Kidney epithelial cell (primary cell): ENCODE measurements at places on chromosomes 12 and 14.

- no peak for DNase-seq
Measured at GRCh38 chr14:22735096-22735495, 31.4 kb upstream of the OXA1L start.

GRCh38 chr12:13801543-13801942, 179.9 kb downstream of the GRIN2B start:
- DNase-seq: no peak

GRCh38 chr12:29706311-29706710, 77.4 kb downstream of the TMTC1 start:
- DNase-seq: no peak

DNA sequence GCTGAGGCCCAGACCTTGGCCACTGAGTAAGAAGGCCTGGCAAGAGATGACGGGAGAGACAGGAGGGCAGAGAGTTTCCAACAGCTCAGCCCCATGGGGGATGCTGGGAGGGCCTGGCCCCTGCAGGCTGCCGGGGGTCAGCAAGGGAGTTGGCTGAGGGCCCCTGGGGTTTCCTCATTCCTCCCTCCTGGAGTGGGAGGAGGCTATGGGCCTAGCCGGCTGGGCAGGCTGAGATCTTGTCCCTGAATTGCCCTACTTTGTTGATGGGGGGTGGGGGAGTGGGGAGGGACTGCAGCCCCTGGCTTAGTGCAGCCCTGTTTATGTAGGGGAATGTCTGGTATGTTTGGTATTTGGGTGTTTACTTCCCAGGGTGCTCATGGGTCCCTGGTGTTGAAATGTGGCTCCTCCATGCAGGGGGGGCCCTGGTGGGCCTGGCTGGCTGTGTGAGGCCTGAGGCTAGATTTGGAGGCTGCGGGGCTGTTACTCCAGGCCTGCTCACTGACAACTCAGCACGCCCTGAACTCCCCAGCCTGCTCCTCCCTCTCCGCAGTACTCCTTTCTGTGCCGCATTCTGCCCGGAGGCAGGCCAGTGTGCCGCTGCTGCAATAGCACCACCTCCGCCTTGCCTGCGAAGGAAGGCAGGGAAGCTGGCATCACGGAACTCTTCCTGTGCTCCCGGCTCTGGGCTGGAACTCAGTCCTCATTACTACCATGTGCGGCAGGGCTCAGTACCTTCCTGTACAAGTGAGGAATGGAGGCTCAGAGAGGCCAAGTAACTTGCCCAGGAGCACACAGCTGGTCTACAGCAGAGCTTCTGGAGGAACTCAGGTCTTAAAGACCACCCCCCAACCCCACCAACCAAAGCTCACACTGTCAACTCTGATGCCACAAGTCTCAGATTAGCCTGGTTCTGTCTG, 25.3 kb downstream of the JDP2 start:
- peak; percentile 53 for DNase-seq

- DNase-seq: no peak
Measured at GRCh38 chr12:100574187-100575074, 947 bp downstream of the GAS2L3 start.

DNA sequence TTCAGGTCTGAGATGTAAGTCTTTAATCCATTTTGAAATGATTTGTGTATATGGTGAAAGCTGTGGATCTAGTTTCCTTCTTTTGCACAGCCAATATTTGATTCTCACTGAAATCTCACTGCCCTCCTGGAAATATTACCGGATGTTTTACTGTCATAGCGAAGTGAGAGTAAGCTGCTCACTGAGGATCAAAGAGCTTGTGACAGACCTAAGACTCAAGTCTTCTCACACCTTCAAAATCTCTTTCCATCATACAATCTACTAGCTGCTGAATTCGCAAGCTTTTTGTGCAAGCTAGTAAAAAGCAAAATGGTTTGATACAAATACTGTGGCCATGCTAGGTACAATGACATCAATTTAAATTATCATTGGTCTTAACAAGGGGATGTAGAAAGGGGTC, 3.9 kb downstream of the LRRK2 start:
- DNase-seq: no peak

DNA sequence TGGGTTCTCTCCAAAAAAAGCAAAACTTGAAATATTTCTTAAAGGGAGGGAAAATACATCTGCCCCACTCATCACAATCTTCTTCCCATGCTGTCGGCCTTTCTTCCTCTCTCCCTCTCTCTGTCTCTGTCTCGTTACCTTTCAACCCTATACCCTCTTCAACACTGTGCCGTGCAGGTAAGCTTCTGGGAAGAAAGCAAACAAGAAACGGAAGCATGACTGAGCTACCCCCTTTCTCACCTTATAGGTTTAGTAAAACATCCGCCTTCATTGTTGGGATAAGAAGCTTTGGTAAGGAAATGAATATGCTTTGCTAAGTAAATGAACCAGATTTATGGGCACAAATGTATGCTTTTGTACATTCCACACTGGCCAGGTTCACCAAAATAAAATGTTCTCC, 63.0 kb downstream of the TMEM30B start:
- no peak for DNase-seq

DNA sequence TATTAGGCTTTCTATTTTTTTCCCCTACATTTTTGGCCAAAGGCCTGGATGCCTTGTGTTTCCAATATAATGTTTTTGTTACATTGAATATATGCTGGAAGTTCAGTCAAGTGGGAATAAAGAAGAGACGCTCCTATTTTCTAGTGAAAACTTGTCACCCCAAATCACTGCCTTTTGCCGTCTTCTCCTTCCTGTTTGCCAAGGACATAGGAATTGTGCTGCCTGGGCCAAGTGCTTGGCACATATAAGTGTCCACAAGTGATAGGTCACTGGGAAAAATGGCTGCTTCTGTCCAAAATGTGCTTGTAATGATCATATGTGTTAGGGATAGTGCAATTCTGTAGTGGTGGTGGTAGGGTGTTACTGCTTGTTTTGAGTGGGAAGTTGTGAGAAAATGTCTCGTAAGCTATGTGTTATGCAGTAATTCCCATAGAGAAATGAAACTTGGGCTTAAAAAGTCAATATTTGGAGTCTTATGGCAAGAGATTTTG, 11.6 kb upstream of the KCNJ8 start:
- no peak for DNase-seq

DNA sequence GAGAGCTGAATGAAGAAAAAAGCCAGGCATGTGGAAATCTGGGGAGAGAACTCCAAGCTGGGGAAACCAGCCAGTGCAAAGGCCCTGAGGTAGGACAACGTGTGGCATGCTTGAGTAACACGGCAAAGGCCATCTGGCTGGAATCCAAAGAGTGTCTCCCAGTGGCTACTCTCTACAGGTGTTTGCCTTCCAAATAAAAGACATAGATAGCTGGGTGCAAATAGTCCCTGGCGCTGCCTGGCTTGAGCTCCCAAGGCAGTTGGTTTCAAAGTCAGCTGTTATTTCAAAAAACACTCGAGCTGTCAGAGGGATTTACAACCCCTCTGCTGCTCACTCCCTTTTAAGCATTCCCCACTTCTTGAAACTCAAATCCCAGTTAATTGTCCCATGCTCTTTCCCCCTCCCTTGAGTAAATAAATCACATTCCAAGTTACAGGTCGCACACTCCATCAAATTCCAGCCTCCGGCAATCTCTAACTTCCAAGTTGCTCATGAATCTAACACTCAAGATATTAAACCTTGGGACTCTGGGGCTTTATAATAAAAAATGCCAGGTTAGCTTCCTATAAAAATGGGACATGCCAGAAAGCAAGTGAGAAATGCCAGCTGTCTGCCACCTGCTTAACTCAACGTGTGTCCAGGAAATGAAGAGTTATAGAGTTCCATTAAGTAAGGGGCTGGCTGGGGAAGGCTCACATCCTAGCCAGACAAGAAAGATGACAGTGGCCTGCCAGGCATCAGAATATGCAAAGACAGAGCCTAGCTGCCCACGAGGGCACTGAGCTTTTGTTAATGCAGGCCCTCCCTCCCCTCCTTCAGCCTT, 133.6 kb upstream of the NOS1 start:
- DNase-seq: no peak

DNA sequence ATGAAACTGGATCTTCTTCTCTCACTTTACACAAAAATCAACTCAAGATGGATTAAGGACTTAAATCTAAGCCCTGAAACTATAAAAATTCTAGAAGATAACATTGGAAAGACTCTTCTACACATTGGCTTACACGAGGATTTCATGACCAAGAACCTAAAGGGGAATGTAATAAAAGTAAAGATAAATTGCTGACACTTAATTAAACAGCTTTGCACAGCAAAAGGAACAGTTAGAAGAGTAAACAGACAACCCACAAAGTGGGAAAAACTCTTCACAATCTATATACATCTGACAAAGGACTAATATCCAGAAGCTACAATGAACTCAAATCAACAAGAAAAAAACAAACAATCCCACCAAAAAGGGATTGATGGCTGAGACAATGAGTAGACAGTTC, 74.4 kb downstream of the BLTP3B start:
- no peak for DNase-seq

DNA sequence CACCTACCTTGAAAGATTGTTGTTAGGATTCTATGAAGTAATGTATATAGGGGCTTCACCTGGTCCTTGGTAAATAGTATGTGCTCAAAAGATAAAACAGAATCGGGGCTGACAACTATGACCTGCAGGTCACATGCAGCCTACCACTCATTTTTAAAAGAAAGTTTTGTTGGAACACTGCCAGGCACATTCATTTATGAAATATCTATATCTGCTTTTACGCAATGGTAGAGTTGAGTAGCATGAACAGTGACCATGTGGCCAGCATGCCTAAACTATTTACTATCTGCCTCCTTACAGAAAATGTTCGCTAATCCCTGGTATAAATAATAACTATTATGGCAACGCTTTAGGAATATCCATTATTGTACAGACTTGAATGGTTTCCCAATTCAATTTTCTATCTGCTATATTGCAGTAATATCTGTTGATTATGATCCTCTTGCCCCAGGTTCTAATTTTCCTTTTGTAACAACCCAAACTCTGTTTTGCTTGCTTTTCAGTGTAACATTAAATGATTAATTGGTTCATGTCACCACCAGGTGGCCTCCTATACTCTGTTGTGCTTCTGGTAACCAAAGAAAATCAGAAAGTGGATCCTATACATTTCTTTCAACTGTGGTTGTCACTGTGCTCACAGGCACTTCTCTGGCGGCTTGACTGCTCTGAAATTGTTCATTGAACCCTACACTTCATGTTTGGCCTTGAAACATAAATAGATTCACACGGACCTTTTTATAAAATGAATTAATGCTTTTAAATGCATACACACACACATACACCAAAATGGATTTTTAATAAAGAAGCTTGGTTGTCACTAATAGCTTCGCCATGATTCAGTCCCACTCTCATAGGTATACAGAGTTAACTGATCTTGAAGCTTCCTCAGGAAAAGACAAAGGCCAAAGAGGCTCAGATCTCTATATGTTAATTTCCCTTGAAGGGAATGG, 227.7 kb upstream of the NPAS3 start:
- no peak for DNase-seq

GRCh38 chr12:63931703-63932102, 87.2 kb downstream of the SRGAP1 start:
- DNase-seq: no peak

- DNase-seq: no peak
Measured at GRCh38 chr14:68461086-68461485, 331.8 kb downstream of the ZFP36L1 start.

GRCh38 chr12:116916714-116917114, 6.0 kb downstream of the FBXW8 start:
- peak; percentile 88 for DNase-seq

DNA sequence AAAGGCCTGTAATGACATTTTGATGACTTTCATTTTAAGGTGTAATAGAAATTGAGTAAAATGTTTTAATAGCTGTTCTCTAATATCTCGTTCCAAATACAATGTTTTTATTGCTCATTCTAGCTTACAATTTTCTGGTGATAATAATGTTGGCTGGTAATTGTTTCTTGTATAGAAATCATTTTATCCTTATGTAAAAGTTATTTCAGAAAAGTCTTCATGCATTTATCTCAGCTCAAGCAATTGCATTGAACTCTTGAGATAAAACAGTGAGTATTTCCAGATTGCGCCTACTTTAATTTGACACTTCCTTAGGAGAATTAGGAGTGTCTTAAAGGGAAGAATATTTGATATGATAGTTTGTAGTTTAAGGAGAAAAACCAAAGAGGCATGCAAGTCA, 4.0 kb downstream of the RMST start:
- no peak for DNase-seq
